Esophagus muscularis mucosa (tissue), 4 donors: ENCODE measurements at places on chromosomes 4 and X. TPM values are rescaled to one million over a fixed set of nuclear protein-coding genes. Genes with fewer than 3 reads are reported as not detected.

Gene L1CAM
- total RNA-seq, result 26.5 TPM

Gene PLP1
- total RNA-seq, result 46.5 TPM

Gene FOXR2
- total RNA-seq, result not detected

Gene ZNF827
- 11.1 TPM for total RNA-seq

- H3K27me3 ChIP-seq, result no peaks in the 10 kb centered on the region
- no peaks in the 10 kb centered on the region for H3K36me3 ChIP-seq
- H3K4me1 ChIP-seq, result peaks cover 18% of the 10 kb centered on the region
- H3K27ac ChIP-seq, result peak overlapping the region; percentile 89
Measured at GRCh38 chr4:103021120-103021519, 1.6 kb upstream of the SLC9B1 start.

DNA sequence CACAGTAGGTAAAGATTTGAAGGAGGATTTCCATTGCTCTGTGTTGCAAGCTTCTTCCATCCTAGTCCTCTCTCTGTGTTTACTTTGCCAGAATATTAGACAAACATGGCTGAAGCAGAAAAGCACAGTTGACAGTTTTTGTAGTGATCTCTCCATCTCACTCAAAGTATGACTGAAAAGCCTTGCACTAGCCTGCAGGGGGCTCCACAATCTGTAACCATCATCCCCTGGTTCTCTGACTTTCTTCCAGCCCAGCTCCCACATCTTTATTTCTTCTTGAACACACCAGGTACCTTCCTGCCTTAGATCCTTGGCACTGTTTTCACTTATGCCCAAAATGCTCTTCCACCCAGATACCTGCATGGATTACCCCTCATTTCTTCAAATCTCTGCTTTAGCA, 34.1 kb upstream of the HHIP start:
- no peak overlapping the region for H3K27ac ChIP-seq
- H3K4me1 ChIP-seq, result no peaks in the 10 kb centered on the region
- no peaks in the 10 kb centered on the region for H3K36me3 ChIP-seq
- H3K4me3 ChIP-seq, result no peak overlapping the region

DNA sequence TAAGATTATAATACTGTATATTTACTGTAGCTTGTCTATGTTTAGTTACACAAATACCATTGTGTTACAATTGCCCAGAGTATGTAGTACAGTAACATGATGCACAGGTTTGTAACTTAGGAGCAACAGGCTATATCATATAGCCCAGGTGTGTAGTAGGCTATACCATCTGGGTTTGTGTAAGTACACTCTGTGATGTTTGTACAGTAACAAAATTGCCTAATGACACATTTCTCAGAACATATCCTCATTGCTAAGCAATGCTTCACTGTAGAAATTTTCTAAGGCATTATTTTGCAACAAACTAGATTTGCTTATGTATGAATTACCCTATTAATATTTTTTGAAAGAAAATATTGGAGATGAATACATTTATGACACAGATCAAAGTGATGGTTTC, 1390.9 kb downstream of the C4orf33 start:
- H3K4me3 ChIP-seq, result no peak overlapping the region
- no peak for DNase-seq
- H3K4me1 ChIP-seq, result no peaks in the 10 kb centered on the region
- H3K36me3 ChIP-seq, result no peaks in the 10 kb centered on the region
- no peak overlapping the region for H3K27ac ChIP-seq
- no peaks in the 10 kb centered on the region for H3K27me3 ChIP-seq

- no peaks in the 10 kb centered on the region for H3K36me3 ChIP-seq
- no peaks in the 10 kb centered on the region for H3K27me3 ChIP-seq
- H3K4me3 ChIP-seq, result no peak overlapping the region
- no peak for DNase-seq
- H3K27ac ChIP-seq, result no peak overlapping the region
- H3K4me1 ChIP-seq, result peaks cover 5% of the 10 kb centered on the region
Measured at GRCh38 chr4:168646001-168646768, 149.3 kb downstream of the PALLD start.

GRCh38 chrX:24646745-24647182, 383 bp downstream of the PCYT1B start:
- peaks cover 5% of the 10 kb centered on the region for H3K4me1 ChIP-seq
- H3K27ac ChIP-seq, result peak overlapping the region; percentile 24
- DNase-seq, result no peak
- H3K27me3 ChIP-seq, result no peaks in the 10 kb centered on the region
- H3K4me3 ChIP-seq, result peak overlapping the region; percentile 51
- no peaks in the 10 kb centered on the region for H3K36me3 ChIP-seq
